Stimulated activated naive CD4-positive, alpha-beta T cell treated with Interleukin-2 at 50 U/mL for 16 hours (primary cell): ENCODE measurements at places on chromosomes 7 and 10.

GRCh38 chr10:110363572-110364411 lies 59.1 kb upstream of the SMNDC1 start:
- peak; percentile 25 for DNase-seq

GRCh38 chr7:92421676-92422435 lies 25.4 kb upstream of the GATAD1 start:
- DNase-seq: no peak

GRCh38 chr7:88337572-88337971 lies 30.9 kb upstream of the STEAP4 start:
- DNase-seq: no peak

DNA sequence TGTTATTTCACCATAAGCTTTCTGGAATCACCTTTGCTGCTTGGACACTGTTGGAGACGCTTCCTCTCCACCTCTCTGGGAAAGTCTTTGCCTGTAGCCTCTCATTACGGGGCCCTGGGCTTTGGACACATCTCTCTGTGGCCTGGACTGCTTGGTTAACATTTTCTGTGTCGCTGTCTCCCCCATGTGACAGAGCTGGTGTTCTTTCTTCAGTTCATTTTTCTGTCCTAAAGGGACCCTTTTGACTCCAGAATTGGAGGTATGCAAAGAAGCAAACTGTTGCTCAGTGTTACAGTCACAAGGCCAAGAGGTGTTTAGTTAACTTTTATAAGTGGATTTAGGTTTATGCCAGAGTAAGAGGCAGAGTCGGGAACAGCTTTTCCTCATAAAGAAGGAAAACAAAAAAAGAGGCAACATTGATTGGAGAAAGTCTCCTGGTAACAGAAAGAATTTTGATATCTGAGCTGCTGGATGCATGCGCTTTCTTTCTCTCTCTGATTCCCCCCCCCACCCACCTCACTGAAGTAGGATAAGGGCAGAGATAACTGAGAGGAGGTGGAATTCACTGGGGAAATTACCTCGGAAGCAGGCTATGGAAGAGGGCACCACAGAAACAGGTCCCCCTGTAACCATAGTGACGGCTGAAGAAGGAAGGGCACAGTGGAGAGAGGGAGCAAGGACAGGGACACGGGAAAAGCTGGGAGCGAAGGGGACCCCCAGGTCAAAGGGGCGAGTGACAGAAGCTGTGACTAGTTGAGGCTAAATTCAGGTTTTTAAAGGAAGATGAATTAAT lies 57.8 kb downstream of the LGI1 start:
- no peak for DNase-seq

DNA sequence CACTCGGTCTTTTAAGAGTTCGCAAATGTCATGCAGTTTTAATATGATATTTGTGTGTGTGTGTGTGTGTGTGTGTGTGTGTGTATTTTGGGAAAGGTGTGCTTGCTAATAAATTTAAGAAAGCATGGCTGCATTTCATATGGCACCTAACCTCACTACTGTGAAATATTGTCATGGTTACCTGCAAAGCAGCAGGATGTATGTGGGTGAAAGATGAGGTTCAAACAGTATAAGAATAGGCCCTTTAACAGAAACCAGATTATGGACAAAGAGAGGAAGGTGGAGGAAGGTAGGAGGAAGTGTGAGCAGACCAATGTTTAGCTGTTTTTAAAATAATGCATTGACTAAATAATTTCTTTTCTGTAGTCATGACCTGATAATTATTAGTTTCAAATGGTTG lies 73.5 kb upstream of the CACNA2D1 start:
- DNase-seq: no peak

GRCh38 chr7:116769546-116769945 lies 92.8 kb upstream of the CAPZA2 start:
- DNase-seq: no peak

DNA sequence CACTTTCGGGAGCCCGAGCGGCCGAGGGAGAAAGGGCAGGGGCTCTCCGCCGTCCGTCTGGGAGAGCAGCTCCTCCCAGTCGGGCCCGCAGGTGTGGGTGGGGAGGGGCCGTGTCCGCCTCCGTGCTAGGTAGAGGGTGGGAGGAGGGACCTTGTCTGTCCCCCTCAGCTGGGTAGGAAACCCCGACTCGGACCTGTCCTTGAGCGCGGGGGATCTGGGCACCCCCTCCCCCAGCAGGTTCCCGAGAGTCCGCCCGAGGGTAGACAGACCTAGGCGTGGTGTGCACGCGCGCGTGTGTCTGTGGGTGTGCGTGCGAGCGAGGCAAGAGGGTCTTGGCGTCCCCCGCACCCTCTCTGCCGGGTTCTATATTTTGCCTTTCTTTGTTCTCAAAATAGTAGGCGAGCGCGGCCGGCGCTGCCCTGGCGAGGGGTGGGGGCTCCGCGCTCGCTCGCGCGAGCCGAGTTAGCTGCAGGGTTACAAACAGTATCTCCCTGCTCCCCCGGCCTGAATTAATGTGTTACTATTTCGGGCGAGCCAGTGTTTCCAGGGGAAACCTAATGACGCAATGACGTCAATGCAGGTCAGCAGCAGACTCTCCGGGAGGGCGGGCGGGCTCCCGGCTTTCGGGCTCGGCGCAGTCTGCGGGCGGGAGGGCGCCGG lies 73.9 kb upstream of the LEP start:
- DNase-seq: no peak

DNA sequence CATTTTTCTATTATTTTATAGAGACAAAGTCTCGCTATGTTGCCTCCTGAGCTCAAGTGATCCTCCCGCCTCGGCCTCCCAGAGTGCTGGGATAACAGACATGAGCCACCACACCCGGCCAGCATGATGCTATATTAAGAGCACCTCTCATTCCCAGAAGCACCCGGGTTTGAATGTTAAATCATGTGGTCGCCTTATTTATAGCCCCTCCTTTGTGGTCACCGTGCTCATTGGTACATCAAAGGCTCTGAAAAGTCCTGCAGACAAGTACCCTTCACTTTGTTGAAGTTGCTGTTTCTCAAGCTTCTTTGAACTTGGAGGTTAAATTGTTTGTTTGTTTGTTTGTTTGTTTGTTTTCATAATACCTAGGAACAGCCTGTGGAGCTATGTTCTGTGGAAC lies 40.0 kb downstream of the CLIP2 start:
- DNase-seq: no peak

GRCh38 chr7:105210721-105211205 lies 178.0 kb downstream of the SRPK2 start:
- peak; percentile 0 for DNase-seq

- DNase-seq: peak; percentile 50
Observed at GRCh38 chr10:102435529-102436233, 3.3 kb upstream of the CUEDC2 start.

DNA sequence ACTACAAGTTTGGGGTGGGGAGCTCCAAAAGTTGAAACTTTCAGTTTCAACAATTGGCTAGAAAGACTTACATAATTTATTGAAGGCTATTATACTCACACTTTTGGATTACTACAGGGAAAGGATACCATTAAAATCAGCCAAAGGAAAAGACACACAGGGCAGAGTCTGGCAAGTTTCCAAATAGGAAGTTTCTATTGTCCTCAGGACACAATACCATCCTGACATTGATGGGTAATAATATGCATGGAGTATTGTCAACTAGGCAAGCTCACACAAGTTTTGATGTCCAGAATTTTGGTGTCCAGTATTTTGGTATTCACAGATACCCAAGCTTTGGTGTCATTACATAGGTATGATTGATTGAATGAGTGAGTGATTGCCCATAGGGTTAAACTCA lies 872.6 kb upstream of the SORCS1 start:
- no peak for DNase-seq

DNA sequence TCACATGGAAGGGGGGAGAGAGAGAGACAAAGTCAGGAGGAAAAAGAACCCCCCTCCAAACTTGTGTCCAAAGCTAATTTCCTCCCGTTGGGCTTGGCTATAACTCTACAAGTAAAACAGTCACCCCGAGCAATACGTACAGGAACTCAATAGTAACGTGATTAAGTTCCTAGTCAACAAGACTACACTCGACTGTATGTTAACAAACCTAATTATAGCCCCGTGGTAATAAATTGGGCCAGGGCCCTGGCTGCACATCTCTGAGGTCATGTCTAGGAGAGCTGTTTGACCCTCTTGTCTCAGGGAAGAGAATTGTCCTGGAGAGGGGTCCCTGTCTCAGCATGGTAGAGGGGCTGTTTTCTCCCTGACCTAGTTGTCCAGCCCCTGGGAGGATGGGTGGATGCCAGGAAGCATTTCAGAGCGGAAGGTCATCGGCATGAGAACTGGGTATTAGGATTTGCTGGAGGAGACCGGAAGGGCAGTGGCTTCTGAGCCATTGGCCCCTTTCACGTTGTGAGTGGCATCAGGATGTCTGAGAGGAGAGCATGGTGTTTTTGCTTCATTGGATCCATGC lies 60.2 kb upstream of the COMTD1 start:
- DNase-seq: no peak

- DNase-seq: no peak
Observed at GRCh38 chr7:118754608-118755007, 530.1 kb downstream of the ANKRD7 start.

DNA sequence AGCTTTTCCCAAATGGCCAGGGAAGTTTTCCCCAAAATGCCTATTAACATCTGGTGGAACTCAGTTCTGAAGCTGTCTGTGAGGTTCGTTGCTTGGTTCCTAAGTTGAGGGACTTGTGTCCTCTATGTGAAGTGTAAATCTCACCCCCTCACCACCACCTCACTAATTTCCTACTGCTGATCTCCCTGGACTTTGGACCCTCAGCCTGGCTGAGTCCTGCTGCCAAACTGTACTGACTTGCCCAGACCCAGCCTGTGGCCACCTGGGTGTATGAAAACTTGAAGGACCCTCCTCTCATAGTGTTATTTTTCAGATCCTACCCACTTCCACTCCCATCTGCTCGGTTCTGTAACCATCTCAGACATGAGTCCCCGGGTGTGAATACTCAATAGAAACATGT lies 94.9 kb downstream of the MET start:
- DNase-seq: no peak

DNA sequence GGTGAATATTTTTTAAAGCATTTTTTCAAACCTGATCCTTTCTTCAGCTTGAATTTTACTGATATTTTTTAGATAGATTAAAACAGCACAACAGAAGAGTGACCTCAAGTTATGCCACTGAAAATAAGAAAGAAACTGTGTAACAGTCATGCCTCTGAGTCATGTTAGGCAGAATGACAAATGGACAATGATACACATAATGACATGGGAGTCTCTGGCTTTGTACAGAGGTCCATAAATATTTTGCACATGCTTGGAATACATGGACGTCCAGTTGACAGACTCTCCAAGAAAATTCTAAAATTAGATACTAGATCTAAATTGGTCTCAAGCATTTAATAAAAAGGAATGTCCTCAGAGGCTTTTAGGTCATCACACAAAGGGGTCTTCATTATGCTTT lies 21.9 kb upstream of the SEMA3A start:
- DNase-seq: no peak

GRCh38 chr7:111329367-111330234 lies 232.7 kb downstream of the IMMP2L start:
- DNase-seq: no peak

- no peak for DNase-seq
Observed at GRCh38 chr7:3078514-3078913, 34.8 kb upstream of the CARD11 start.

- no peak for DNase-seq
Observed at GRCh38 chr10:50369931-50370330, 118.6 kb upstream of the ASAH2 start.

DNA sequence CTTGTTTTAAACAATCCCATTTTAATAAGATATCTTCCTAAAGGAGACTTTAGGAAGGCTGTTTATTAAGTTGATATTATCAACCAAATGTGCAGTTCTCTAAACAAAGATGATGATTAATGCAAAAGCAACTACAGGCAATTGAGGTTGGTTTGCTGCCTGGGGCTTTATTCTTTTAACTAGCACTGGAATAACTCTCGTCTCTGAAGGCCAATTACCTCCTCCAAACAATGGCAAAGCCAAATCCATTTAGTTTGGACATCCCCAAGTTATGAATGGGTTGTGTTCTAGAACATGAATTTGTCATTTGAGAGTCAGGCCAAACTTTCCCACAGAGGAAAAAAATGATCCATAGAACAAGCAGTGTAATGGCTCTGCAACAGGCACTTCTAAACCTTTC lies 114.1 kb downstream of the SLC16A9 start:
- DNase-seq: no peak

DNA sequence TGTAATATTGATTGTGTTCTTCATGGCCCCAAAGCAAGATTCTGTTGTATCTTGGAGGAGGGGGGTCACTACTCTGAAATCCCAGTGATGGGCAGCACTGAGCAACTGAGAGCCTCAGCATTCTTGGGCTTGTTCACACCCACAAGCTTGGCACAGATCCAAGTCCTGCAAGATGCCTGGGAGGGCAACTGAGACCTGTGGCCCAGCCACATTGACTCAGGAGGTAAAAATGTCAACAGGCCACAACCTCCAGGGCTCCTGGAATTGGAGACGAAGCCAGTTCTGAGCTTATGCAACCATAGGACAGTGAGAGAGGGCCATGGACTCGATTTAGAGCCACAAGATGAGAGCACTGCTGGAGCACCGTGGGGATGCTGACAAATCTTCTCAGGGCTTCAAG lies 3.1 kb upstream of the DOCK1 start:
- DNase-seq: no peak

DNA sequence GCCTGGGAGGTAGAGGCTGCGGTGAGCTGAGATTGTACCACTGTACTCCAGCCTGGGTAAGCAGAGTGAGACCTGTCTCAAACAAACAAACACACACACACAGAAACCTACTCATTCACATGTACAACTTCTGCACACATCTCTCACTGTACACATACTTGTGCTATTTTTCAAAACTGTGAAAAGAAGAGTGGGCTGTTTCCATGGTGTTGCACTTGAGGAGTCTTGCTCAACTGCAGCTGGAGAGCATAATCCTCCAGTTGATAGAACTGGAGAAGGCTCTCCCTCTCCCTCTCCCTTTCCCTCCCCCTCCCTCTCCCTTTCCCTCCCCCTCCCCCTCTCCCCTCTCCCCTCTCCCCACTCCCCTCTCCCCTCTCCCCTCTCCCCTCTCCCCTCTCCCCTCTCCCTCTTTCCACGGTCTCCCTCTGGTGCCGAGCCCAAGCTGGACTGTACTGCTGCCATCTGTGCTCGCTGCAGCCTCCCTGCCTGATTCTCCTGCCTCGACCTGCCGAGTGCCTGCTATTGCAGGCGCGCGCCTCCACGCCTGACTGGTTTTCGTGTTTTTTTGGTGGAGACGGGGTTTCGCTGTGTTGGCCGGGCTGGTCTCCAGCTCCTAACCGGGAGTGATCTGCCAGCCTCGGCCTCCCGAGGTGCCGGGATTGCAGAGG lies 43.7 kb upstream of the DLD start:
- no peak for DNase-seq
